ENCODE measurements at places on chromosomes 2 and 18. TPM values are rescaled to one million over a fixed set of nuclear protein-coding genes. Genes with fewer than 3 reads are reported as not detected.

DNA sequence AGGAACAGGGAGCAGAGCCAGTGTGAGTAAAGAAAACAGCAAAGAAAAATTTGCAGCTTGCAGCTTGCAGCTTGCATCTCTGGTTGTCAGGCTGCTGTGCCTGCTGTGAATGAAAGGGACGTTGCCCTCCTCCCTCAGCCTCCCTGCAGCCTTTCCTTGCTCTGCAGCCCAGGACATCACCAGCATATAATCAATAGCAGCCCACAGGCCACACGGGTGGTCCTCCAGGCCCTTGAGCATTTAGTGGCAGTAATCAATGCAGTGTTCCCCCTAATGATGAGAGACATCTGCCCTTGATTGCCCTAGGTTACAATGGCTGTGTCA, 122.2 kb upstream of the TACR1 start:
- DNase-seq: no peak

GRCh38 chr2:153299809-153300208, 178.8 kb downstream of the RPRM start:
- DNase-seq: no peak

DNA sequence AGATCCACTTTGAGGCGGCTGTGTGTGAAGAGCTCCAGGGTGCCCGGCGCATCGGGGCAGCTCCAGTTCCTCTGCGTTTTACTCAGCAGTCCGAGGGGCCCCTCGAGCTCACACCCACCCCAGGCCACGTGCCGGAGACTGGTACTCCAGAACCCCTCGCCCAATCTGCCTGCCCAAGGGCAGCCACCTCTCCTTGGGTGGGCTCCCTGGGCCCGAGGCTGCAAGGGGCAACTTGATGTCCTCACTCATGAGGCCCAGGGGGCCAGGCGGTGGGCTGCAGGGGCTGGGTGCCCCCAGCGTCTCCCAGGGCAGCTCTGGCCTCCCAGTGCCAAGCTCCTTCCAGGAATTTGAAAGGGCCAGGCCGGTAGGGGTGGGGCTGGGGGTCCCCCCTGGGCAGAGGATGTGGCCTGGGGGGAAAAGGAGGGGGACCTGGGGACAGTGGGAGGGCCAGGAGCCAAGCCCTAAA, 16.7 kb downstream of the RAMP1 start:
- no peak for DNase-seq

DNA sequence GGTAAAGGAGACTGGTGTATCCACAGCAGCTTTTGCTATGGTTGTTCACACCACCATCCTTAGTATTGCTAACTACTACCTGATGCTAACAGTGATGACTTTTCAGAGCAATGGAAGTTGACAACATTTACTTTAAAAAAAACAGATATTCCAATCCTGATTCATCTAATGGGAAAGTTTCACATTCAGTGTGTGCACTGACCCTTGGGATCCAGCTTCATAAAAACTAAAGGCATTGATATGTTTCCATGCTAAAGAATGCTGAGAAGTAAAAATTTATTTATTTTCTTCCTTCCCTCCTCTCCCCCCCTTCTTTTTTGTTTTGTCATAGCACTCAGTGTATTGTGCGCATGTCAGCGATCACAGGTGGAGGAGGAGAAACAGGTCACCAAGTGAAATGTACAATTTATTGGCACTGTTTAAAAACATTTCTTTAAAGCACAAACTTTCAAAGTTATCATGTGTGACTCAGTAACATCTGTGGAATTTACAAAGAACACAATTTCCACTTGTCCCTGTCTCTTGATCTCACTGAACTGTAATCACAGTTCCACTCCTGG, 229.9 kb downstream of the ALK start:
- no peak for DNase-seq

DNA sequence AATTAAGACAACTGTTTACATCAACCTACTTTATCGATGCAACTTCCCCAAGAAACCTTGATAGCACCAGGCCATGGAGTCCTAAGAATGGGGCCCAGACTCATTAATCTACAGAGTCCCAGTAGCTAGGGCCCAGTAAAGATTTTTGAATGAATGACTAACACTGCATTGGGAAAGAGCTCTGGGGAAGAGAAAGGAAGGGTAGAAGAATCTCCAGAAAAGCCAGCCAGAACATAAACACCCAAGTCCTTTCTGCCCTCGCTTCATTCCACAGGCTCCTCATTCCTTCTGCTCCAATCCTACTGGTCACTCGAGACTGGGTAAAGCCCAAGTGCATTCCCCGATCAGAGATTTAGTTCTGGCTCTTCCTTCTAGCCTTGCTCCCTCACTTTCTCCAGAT, 44.3 kb downstream of the CYRIA start:
- DNase-seq: no peak

- no peak for DNase-seq
Observed at GRCh38 chr2:12806549-12807242, 90.0 kb downstream of the TRIB2 start.

DNA sequence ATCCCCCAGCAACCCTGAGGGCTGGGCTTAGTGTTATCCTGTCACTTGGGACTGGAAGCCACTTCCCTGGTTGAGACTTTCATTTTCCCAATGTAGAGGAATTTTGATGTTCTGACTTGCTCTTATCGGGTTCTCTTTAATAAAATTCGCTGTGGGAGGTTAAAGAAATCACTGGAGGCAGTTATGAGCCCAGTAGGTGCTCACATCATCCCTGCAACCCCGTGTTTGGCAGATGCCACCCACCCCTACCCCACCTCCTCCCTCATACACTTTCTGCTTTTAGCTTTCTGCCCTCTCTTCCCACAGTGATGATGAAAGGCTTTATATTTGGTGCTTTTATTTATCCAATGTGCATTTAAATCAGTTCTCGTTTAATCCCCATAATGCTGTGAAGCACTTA, 106.6 kb downstream of the MAPK4 start:
- DNase-seq: no peak

GRCh38 chr2:180907731-180908130, 72.7 kb upstream of the UBE2E3 start:
- no peak for DNase-seq

GRCh38 chr18:27848336-27848735, 328.6 kb downstream of the CDH2 start:
- DNase-seq: no peak

- no peak for DNase-seq
Observed at GRCh38 chr2:168192839-168193616, 54.4 kb downstream of the STK39 start.

ESCO1 gene
- 19.6 TPM for total RNA-seq

TMEM200C gene
- total RNA-seq: not detected

NFU1 gene
- total RNA-seq: 38.2 TPM

PLCD4 gene
- total RNA-seq: 0.64 TPM

All from HCT116 (cell line).